ENCODE measurements at places on chromosomes 2 and 18.

DNA sequence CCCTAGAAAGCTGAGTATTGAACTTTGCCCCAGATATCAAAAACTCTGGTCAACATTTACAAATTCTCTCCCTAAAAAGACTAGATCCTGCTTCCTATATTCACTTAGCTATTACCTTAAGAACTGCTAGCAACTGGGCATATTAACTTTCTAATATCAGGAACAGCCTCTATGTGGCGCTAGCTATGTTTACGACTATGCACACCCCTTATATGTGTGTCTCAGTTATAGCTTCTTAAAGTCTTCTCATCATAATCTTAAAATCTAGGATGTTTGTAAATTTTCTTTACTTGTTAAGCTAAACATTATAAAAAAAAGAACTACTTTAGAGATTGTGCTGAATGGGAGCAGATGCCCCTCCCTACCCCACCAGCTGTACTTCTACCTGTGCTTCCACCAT, 1.7 kb upstream of the STAMBP start:
- no peak for DNase-seq

DNA sequence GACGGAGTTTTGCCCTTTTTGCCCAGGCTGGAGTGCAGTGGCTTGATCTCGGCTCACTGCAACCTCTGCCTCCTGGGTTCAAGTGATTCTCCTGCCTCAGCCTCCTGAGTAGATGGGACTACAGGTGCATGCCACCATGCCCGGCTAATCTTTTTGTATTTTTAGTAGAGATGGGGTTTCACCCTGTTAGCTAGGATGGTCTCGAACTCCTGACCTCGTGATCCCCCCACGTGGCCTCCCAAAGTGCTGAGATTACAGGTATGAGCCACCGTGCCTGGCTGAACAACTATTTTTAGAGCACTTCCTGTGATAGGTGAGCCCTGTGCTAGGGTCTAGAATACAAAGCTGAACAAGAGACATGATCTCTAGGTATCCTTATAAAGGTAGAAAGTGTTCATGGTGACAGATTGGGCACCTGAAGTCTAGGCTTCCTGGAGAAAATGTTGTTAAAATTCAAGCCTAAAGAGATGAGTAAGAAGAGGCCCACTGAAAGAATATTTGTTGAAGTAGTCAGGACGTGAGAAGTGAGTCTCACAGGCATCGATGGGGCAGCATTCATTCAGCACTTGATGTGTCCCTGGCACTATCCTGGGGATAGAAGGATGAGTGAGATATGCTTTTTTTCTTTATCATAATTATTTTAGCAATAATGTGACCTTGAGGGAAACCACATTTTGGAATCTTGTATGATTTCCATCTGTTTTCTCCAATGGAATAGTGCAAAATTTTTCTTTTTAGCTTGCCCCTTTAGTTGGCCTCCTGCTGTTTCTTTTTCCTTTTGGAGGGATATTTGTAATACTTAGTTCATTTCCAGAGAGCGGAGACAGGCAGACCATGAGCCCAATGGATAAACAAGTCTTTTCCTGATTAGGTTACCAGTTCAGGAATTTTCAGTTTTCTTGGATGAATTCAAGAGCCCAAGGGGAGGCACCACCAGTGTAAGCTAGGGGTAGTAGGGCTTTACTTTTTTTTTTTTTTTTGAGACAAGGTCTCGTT, 5.1 kb downstream of the ZNF236 start:
- DNase-seq, result no peak

DNA sequence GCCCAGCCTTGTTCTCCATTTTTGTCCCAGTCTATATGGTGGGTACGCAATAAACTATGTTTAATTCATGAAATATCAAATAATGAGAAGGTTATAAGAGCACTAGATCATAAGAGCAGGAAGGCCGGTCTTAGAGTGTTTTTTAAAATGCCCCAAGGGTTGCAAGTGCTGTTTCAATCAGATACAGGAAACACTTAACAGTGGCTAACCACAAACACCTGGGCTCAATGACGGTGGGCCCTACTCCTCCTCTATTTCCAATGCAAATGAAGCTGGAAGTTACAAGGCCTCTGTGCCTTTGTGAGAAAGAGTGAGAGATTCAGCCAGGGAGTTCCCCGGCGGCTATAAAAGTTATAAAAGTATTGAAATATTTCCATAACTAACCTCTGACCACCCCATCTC, 18.9 kb upstream of the WDR33 start:
- DNase-seq, result no peak

DNA sequence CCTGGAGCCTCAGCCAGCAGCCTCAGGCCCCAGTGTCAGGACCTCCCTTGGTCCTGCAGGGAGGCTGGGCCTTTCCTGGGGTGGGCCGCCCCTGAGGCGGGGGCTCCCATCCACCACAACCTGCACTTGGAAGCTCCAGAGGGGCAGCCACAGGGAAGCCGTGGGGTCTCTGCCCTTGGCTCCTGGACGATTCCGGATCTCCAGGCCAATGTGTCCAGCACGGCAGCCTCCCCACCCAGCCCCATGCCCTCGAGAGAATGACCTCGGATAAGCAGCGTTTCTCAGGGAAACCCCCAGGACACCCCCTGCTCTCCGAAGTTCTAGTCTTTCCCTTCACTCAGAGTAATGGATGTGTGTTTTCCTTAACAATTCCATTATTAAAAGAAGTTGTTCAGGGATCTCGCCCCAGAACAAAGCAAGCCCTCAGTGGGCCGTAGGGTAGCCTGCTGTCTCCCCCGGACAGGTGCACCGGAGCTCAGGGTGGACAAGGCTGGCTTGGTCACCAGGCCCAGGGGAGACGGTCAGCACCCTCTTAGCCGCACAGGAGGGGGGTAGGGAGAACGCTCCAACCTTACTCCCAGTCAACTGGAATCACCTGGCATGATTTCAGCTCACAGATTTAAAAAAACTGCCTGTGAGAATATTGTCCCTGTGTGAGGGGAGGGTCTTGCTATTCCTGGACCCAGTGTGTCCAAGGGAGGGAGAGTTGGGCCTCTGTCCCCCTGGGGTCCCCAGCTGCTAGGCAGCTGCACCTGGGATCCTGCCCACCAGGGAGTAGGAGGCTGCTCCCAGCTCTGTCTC, 72.2 kb upstream of the OTOS start:
- DNase-seq, result no peak

DNA sequence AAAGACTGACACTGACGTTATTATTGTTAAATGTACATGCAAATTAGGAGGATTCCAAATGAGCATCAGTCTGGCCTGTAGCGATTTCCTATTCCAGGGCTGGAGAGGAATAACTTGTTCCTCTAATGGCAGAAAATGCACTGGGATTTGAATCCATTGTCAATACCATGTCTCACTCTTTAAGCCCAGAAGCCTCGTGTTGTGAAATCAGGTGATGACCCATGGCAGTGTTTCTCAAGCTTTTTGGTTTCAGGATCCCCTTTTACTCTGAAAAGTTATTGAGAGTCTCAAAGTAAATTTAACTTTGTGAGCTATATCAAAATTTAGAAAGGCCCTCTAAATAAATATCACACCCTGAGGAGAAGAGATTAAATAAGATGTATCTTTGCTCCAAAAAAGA, 279.2 kb downstream of the GALR1 start:
- no peak for DNase-seq

DNA sequence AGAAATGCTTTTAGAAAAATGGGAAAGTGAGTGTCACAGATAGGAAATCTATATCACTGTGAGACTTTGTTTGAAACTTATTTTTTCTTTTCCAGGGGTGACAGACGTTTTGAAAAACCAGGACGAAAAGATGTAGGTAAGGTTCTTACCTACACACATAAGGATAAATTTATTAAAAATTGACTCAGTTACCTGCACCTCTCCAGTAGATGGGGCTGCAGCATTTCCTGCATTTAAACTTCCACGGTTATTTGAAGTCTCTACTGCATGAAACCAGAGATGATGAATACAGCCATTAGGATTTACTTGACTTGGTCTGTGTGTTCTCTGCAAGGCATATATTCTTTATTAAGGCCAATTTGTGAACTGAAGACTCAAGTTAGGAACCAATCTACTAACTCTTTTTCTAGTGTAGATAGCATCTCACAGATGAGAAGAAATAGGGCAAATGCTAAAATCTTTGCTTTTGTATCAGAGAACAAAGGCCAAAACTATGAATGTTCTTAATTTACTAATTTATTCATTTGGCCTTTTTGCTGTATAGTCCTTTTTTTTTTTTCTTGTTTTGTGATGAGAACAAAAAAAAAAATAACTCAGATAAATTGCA, 15.0 kb downstream of the KCNJ13 start:
- DNase-seq, result no peak

GRCh38 chr2:232535761-232536530, 3.5 kb upstream of the CHRNG start:
- DNase-seq, result no peak

- no peak for DNase-seq
Measured at GRCh38 chr2:181128199-181128598, 147.8 kb downstream of the UBE2E3 start.

GRCh38 chr18:67109535-67109934, 407.0 kb downstream of the DSEL start:
- DNase-seq, result no peak

DNA sequence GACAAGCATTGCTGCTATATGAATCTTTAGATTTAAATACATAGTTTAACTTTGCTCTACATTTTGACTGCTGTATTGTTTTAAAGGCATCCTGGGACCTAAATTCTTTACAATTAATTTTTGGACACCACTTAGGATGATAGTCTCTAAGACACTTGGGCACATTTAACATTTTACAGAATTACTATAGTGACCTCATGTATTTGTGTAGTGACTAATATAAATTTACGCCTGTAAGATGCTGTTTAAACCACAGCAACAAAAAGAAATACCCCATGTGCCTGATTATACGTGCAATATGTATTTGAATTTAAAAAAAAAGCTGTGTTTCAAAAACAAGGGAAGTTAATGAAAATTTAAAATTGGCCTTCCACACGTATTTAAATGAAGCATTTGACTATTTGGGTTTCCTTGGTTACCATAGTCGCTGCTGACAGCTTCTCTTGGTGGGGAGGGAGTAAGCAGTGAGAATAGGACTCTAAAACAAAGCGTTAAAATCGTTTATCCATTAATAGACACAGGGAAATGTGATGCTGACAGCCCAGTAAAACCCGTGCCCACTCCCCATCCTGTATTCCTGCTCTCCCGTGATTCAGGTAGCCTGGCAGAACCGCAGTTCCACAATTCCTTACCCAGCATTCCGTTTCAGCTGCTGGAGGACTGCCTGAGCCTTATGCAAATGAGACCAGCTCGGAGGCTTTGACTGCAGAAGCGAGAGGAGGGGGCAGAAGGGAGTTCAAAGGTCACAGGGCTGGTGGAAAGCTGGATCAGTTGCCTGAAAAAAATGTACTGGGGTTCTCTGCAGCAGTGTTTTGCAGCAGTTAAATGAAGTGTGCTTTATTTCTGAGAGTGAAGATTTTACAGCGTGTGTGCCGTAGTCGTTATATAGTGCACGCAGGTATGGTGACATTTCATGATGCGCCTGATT, 104.3 kb downstream of the CSRNP3 start:
- no peak for DNase-seq

DNA sequence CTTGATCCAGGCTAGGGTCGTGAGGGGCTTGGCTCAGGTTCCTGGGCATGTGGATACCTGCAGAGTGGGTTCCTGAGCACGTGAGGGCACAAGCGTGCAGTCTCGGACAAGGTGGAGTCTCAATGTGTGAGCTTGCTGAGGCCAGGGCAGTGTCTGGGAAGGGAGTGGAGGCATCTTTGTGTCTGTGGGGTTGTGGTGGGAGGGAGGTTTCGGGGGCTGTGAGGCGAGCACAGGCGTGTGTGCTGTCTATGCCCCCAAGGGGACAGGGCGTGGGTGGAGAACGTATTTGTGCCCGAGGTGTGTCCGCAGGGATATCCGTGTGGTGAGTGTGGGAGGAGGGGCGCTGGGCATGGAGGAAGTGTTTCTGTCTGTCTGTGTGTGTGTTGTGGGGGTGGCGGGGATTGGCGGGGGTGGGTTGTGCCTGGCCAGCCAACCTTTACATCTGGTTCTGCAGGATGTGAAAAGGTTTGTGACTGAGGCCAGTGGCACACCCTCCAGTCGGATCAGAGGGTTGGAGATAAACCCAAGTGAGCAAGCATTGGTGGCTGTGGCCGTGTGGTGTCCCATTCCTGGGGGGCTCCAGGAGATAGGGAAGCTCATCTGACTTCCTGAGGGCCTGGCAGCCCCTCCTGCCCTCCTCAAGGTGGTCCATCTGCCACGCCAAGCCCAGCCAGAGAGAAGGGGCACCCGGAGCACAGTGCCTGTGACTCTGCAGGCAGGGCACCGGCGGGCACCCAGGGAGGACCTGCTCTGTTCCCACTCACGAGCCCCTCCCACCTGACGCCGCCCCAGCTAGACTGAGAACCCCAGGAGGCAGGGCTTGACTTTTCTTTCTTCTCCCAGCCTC, 57.1 kb downstream of the ZFP36L2 start:
- no peak for DNase-seq

GRCh38 chr18:28735731-28736130, 558.8 kb upstream of the CDH2 start:
- DNase-seq, result no peak

GRCh38 chr2:203688798-203689197, 17.6 kb upstream of the CD28 start:
- no peak for DNase-seq

- no peak for DNase-seq
Measured at GRCh38 chr2:108324531-108325255, 36.0 kb downstream of the SULT1C2 start.

DNA sequence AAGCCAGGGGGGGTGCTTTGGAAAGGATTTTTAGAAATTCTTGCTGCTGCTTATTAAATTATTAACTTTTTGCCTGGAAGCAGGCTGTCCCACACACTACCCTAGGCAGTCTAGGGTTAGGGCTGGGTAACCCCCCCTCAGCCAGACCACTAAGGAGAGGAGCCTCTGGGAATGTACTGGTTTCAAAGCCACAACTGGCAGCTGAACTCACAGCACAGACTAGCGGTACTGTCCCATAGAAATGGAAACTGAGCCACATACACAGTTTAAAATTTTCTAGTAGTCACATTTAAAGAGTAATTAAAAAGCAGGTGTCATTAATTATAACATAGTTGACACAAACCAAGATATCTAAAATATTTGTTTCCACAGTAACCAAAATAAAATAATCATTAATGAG, 50.1 kb downstream of the SPRED2 start:
- no peak for DNase-seq

GRCh38 chr18:74901362-74902146, 303.9 kb downstream of the ZNF407 start:
- no peak for DNase-seq

DNA sequence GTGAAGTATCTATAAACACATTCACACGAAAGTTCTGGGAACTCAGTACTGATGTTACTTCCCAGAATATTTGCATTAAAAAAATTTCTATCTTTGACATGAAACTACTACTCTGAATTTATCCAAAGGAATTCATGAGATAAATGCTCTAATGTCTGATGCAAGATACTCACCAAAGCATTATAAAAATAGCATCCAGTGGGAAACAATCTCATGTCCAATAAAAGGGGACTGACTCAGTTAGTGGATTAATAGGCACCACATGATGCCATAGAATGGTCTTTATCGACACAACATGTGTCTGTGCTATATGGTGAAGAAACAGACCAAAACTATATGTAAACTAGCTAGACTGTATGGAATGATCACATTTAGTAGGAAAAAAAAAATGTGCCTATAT, 33.9 kb downstream of the LAMA3 start:
- no peak for DNase-seq

GRCh38 chr2:120396013-120396860, 50.3 kb downstream of the INHBB start:
- peak; percentile 61 for DNase-seq

All from NCI-H1417 treated with DMSO at 0.1 percent for 48 hours (cell line).